ENCODE measurements at places on chromosomes 7 and 10.

DNA sequence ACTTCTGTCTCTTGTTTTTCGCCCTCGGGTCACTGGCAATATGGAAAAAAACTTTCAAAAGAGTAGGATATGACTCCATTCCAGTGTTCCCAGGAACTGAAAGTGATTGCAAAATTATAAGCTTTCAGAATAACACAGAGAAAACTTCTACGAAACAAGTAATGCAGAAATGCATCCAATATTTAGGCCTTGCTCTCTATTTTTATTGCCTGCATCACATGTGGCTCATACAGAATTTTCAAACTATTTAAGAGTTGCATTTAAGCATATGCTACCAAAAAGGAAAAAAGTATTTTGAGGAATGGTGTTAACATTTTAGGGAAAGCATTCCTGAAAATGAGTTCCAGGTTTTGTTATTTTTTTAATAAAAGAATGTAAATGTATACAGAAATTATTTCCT is 228.0 kb downstream of the CACNB2 start:
- DNase-seq = no peak

- DNase-seq = no peak
Measured at GRCh38 chr10:75104842-75105241, 6.6 kb upstream of the SAMD8 start.

- no peak for DNase-seq
Measured at GRCh38 chr10:96259150-96259549, 12.2 kb downstream of the BLNK start.

DNA sequence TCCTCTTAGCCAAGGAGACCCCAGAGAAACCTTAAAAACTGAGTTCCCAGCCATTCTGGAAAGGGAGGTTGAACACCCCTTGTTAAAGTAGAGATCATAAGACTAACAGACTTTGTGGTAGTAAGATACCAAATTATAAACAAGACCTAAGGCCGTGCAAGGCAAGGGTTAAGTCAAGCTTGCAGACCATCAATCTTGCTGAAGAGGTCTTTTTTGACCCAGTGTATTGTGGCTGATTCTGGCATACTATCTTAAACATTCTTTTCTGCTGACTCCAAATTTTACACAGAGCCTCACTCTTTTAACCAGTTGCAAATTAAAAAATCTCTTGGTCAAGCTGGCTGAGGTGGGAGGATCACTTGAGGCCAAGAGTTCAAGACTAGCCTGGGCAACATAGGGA is 1.2 kb upstream of the TBRG4 start:
- DNase-seq = no peak

DNA sequence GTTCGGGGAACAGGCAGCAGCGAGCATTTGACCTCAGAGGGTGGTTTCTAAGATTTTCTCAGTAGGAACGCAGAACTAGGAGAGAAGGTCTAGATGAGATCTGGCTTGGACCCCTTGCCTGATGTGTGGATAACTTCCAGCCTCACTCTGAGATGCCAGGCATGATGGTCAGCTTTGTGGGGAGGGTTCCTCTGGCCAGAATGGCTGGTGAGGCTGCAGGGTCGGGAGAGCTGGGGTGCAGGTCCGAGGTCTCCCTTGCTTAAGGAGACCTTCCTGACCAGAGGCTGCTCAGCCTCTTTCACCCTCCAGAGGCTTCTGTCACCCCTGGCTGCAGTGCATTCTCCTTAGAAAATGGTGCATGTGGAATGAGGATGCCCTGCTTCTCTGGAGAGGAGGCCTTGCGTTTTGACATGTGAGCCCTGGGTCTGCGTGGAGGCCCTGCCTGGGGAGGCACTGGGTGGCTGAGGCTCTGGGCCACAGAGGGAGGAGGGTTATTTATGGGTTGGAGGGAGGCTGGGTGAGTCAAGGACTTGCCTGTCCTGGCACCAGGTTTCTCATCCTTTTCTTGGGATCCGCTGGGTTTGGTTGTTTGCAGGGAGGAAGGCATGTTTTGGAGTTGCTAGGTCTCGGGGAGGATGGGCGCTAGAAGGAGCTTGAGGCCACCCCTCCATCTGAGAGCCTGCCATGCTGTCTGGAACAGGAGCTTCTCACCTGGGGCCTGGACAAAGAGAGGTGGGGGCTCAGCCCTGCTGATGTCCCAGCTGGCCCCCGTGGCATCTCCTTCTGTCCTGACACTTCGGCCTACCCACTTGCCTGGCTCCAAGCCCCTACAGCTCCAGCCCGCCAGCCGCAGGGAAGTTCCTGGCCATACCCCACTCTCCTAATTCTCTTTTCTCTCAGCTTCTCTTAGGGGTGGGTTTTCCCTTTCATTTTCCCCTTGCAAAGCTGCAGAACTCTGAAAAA is 3.9 kb downstream of the FAM241B start:
- DNase-seq = no peak

DNA sequence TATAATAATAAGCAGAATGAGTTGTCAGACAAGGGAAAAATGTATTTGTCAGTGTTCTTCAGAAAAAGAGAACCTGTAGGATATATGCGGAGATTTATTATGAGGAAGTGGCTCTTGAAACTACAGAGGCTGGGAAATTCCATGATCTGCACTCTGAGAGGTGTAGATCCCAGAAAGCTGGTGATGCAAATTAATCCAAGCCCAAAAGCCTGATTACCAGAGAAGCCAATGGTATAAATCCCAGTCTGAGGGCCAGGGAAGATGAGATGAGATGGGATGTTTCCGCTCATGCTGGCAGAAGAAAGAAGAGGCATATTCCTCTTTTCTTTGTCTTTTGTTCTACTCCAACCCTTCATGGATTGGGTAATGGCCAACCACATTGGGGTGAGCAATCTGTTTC is 732.8 kb upstream of the IGFBP3 start:
- no peak for DNase-seq

- DNase-seq = no peak
Measured at GRCh38 chr7:1112625-1113547, 25.0 kb downstream of the GPER1 start.

GRCh38 chr7:17632384-17632783 is 307.9 kb downstream of the SNX13 start:
- DNase-seq = no peak

DNA sequence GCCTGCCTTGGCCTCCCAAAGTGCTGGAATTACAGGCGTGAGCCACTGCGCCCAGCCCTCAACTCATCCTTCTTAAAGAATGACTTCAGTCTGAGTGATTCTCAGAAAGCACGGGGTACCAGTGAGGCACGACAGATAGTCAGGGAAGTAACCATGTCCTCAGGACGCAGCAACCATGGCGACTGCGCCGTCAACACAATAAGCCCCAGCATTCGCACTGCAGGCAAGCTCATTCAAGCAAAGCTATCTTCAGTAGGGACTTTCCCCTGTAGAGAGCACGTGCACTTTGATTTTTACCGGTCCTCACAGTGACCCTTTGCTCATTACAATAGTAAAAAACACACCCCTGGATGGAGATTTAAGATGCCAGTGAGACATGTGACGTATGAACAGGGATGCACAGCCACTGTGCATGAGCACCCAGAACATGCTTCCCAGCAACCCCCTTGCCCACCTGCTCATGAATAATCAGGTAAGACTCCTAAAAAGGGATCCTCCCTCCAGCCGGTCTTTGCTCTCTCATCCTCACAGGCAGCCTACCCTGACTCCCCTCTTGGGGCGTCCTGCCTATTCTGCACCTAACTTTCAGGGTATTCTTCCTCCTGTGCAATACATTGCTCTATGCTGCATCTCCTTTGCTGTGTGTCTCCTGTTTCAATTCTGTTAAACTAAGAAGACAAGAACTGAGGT is 9.1 kb downstream of the WDR86 start:
- DNase-seq = no peak

- DNase-seq = no peak
Measured at GRCh38 chr7:103626776-103627175, 180.8 kb upstream of the SLC26A5 start.

GRCh38 chr7:26976840-26977239 is 112.5 kb upstream of the SKAP2 start:
- DNase-seq = no peak

GRCh38 chr7:91929463-91929862 is 11.2 kb upstream of the AKAP9 start:
- no peak for DNase-seq

DNA sequence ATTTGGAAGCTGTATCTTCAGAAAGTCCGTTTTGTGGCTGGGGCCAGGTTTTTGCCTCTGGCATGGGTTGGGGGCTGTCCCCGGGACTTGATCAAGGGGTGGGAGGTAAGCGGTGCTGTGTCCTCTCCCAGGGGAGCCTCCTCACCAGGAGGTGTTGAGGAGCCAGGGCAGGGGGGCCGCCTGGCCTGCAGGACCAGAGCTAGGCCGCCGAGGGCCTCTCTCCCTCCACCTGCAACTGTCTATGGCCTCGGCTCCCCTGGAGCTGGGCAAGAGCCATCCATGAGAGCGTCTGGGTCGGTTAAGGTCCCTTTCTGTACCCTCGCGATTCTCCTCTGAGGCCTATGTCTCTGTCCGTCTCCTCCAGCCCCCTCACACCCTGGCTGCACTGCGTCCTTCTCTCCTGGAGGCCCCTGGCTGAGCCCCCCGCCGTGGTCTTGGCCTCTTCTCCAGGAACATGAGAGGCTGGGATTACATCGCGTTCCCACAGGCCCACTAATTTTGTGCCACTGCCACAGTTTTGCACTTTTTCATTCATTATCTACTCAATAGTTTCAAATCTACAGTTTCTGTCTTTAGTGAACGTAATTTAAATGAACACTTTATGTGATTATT is 20.6 kb downstream of the CALML5 start:
- no peak for DNase-seq

DNA sequence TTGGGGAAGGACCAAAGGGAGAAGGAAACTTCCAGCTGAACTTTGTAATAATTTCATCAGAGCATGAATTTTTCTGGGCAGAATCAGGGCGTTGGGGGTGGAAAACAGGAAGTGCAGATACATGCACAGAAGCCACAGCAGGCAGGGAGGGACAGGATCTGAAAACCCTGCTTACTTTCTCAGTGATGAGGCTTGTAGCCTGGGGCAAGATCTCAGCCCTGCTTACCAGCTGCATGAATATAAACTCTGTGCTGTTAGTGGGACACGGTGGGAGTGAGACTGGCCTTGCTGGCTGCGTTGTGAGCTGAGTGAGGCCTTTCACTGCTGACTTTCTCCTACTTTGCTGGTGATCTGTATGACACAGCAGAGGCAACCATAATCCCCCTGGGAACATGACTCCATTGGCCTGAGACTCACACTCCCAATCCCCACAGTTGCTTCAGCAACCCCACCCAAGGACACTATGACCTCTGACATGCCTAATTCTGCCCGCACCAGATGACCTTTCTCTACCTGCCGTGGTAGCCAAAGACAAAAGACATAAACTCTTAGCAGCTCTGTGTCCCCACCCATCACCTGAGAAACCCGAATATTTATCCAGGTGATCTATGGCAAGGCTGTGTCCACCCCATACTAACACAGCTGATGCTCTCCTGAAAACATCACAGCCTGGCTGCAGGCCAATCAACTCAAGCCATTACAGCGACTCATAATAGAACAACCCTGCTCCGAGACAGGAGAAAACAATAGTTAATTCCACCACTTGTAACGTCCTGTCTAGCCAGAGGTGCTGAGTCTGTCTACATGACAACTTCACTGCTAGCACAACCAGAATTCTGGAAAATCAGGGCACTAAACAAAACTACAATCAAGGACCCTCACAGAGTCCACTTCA is 190.7 kb upstream of the CHRM2 start:
- no peak for DNase-seq

DNA sequence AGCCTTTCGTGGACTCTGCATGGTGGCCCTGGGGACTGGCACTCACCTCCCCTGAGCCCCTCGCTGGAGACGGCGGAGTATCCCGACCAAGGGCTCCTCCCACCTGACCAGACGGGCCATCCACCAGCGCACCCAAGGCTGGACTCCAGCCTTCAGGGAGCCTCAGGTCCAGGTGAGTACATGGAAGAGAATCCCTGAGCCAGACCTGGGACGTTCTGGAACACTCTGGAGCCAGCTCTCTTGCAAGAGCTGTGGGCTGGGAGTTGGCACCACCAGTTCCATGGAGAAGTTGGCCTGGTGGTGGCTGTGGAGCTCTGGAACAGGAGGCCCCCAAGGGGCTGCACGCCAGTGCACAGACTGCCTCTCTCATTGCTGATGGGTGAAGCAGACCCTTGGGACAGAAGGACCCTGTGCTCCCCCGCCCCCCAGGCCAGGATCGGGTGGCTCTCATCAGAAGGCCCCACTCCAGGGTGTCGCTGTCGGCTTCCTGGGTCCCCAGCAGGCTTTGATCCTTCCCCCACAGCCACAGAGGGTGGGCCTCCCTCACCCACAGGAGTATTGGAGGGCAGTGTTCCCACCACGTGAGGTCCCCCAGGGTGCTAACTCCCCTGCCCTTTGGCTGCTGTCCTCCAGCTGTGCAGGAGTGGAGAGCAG is 189.9 kb downstream of the EBF3 start:
- DNase-seq = no peak

DNA sequence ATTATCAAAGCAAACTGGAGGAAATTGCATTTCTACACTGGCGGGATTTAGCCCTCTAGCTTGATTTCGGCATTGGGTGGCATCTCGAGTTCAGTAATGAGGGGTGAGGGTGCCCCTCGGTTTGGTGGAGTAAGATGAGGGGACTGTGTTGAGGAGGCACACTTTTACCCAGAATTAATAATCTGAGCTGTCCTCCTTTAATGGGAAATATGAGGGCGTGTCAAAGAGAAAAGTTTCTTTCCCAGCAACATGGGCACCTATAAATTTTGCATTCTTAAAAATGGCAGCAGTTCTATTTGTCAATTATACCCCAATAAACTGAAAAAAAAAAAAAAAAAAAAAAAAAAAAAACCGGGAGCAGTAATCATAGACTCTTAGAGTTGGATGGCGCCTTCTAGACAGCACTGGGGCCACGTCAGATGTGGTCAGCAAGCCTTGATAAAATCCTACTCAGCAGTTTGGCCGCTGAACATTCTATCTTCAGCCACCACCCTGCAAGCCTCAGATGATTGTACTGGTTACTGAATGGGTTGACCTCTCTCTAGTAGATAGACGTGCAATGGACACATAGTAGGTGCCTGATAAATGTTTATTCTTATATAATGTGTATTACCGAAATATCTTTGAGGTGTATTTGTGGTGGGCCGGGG is 931 bp downstream of the PAPSS2 start:
- peak; percentile 72 for DNase-seq

DNA sequence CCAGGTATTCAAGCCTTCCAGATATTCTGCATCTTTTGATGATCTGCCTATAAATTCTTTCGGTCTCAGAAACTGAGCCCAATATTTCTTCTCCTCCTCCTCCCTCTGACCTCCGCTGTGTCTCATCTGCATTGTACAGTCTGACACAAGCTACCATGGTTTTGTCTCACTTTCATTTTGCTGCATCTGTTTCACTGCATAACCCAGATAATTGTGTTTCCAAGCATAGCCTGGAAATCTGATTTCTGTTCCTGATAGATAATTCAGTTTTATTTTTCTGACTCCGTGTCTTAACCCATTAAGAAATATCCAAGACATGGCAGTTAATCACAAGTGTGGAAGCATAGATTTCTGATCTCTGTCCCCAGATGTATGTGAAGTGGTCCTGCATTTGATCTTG is 374.2 kb upstream of the SEMA3A start:
- no peak for DNase-seq

DNA sequence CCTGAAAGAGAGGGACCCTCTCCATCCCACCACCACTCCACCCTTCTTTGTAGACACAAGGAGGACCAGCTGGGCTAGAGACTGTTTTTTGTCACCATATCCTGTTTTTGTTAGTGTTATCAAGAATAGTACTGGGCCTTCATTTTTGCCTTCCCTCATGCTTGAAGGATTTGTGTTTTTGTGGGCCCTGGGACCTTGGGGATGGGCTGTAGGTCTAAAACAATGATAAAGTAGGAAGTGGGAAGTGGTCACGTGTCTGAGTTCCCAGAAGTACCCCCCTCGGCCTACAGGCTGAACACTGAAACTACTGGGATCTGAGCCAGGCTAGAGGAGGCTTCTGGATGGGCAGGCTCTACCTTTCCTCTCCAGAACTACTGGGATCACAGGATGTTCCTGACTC is 8.9 kb downstream of the AGFG2 start:
- peak; percentile 44 for DNase-seq

GRCh38 chr10:13673156-13673555 is 86.4 kb downstream of the PRPF18 start:
- DNase-seq = no peak
